Ovary (tissue), 10 donors: ENCODE measurements at places on chromosomes 1 and 21. TPM values are rescaled to one million over a fixed set of nuclear protein-coding genes. Genes with fewer than 3 reads are reported as not detected.

Gene ANKRD35
- polyA plus RNA-seq = 2.6 TPM

DNA sequence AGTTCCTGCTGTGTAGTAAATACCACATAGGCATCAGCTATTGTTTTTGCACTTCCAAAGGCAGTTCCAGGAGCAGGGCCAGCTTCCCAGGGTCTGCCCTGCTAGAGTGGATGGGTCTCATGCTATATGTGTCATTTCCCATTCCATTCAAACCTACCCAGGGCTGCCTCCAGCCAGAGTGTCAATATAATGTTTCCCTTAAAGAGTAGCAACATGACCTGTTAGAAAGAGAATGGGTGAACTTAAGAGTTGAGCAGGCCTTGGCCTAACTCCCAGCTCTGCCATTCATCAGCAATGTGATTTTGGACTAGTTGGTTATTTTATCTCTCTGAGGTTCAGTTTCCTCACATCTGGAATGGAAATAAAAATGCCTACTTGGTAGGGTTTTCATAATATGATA is 44.9 kb downstream of the RAB3B start:
- DNase-seq = no peak

- no peak for DNase-seq
These were observed 6.8 kb downstream of the ETNK2 start for GRCh38 chr1:204145033-204145504.

DNA sequence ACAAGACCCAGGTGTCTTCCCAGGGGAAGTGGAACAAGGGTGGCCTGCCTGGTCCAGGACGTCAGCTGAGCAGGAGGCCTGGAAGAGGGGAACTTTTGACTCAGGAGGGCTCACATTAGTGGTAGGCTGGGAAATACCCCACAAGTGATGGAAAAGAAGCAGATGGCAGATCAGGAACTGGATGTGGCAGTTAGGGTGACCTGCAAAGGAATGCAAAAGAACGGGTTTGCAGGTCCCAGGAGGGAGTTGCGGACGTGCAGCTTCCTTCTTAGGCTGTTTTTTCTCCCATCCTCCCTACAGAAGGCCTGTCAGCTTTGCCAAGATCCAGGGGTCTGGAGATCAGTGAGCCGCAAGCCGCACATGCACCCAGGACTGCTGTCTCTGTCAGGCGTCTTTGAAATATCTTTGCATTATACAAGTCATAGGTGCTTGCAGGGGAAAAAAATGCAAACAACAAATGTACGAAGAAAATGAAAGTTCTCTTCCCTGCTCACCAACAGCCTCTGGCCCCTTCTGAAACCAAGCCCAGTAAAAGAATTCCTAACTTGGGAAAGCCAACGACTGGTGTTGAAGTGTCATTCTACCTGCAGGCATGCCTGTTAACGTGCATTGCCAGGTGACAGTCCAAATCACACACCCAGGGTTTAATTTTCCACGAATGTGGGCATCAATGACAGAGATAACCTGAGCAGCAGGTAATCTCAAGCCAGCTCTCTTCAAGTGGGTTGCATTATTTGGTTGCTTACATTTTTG is 34.4 kb downstream of the NENF start:
- no peak for DNase-seq

- DNase-seq = no peak
These were observed 40.6 kb upstream of the FOXD3 start for GRCh38 chr1:63281753-63282152.

Gene OVAAL
- polyA plus RNA-seq = not detected

GRCh38 chr1:12511516-12512468 is 106.2 kb downstream of the DHRS3 start:
- DNase-seq = no peak

GRCh38 chr1:34268311-34268954 is 91.7 kb downstream of the C1orf94 start:
- DNase-seq = no peak

- DNase-seq = no peak
These were observed 136.5 kb downstream of the RERE start for GRCh38 chr1:8680664-8681650.

DNA sequence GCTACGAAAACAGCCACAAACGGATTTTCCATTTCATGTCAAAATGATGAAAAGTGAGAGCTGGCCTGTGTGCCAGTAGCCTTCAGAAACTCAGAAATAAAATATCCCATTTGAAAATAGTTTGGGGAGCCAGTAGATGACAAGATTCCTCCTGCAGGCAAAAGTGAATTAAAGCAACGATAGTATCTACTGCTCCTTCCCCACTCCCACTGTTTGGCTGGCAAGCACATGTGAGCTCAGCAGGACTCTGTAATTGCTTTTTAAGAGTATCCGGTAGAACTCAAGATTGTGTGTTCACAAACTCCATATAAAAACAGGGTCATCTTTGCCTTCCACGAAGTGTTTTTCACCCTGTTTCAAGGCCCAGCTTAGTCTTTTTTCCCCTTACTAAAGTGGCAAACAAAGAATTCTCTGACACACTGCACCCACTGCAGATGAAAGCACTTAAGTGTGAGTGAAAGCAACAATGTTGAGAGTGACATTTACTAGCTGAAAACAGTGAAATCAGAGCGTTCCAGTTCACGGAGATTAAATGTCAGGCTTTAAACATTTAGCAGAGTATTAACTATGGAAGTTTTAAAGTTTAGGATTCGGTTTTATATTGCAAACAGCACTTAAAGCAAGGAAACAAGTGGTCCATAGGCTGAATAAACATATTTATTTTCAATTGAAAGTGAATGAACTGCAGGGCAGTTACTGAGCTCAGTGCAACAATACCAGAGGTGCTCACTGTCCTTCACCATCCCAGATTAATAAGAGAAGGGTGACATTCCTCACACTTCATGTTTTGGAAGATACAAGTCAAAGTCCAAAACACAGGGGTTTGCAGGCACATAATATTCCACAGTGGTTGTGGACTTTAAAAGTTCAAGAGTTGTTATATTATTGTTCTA is 70.0 kb downstream of the ALG14 start:
- no peak for DNase-seq

Gene AVPR1B
- polyA plus RNA-seq = not detected

DNA sequence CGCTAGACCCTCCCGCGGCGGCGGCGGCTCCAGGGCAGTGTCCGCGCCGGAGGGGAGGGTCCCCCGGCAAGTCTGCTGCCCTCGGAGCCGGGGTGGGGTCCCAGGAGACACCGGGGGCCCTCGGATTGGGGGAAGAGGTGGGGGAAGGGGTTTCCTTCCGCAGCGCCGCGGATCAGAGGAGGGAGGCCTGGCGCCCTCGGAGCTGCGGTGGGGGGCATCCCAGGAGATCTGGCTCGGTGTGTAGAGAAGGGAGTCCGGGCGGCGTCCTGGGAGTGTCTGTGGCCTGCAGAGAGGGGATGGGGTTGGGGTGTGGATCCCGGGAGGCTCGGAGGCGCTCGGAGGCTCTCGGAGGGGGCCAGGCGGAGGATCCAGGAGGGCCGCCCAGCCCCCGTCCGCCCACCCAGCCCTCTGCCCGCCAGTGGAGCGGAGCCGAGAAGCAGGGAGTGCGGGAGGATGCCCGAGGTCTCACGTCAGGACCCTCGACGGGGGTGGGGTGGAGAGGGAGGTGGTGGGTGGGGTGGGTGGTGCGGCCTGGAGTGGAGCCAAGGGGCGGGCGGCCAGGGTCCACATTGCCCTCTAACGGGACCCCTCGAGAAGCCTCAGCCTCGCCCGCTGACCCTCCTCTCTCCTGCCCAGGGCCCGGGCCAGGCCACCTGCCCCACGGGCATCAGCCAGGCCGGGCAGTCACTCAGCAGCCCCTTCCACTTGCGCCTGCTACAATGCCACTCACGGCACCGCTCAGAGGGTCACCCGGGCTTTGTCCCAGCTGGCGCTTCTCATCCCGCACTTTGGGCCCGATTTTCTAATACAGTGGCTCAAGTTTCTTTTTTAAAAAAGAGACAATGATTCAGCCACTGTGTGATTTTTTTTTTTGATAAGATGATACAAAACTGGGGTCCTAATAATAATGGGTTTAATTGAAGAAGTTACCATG is 60.2 kb upstream of the ARHGEF16 start:
- no peak for DNase-seq

DNA sequence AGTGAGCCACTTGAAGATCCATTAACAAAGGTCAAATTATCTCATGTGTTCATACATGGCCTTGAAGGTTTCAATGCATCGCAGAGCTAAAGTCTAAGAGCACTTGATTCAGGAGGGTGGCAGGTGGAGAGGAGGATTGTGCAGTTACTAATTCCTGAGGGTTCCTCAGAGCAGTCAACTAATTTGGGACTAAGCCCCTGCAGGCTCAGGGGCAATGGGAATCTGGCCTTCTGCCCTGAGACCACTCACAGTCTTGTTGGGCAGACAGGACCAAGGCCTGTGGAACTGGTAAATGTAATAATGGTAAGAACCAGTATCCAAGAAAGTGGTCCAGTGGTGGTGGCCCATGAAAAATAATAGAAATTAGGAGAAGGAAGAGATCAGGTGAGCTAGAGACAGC is 127.4 kb upstream of the HMGB4 start:
- DNase-seq = no peak

- no peak for DNase-seq
These were observed 99.5 kb upstream of the IGSF21 start for GRCh38 chr1:18008081-18008480.

- DNase-seq = no peak
These were observed 887.1 kb downstream of the LRRIQ3 start for GRCh38 chr1:73310797-73311381.

DNA sequence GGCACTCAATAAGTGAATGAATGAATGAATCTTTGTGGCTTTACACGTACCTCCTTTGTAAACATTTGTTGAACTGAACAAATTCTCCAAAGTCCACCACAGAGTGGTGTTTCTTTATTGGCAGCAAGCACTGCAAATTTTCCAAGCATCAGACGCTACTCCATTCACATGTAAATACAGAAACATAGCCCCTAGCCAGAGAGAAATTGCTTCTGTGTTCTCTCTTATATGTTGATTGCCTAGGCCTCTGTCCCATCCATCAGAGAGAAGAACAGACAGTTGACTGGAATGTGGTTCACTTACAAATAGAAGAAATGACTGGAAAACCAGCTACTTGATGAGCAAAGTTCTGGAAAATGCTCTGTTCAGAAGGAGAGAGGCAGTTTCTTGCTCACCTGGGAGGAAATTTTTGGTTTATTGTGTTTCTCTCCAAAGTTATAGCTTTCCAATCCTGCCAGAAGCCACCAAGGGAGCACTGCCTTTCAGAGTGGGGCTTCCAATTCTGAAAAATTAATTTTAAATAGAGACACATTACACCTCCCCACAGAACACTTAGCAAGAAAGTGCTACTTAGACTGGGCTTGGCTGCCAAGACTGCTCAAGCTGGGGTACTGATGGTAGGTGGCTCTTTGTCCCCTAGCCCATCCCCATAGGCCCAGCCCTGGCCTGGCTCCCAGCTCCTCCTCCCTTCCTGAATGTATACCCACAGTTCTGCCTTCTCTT is 18.1 kb upstream of the KIRREL1 start:
- DNase-seq = no peak

Gene GABPA
- 14.8 TPM for polyA plus RNA-seq

Gene SYPL2
- polyA plus RNA-seq = 5.1 TPM

GRCh38 chr21:36915014-36915695 is 51.3 kb downstream of the HLCS start:
- no peak for DNase-seq

- DNase-seq = no peak
These were observed 6.6 kb upstream of the PNRC2 start for GRCh38 chr1:23953020-23953419.

- DNase-seq = no peak
These were observed 69.2 kb upstream of the WLS start for GRCh38 chr1:68301471-68302001.

Gene OLIG2
- polyA plus RNA-seq = not detected
